Hematopoietic multipotent progenitor cell treated with erythropoietin and hydrocortisone succinate and interleukin-3 and kit ligand, for 8 days (in vitro differentiated cells): ENCODE measurements at places on chromosomes 6 and 20.

DNA sequence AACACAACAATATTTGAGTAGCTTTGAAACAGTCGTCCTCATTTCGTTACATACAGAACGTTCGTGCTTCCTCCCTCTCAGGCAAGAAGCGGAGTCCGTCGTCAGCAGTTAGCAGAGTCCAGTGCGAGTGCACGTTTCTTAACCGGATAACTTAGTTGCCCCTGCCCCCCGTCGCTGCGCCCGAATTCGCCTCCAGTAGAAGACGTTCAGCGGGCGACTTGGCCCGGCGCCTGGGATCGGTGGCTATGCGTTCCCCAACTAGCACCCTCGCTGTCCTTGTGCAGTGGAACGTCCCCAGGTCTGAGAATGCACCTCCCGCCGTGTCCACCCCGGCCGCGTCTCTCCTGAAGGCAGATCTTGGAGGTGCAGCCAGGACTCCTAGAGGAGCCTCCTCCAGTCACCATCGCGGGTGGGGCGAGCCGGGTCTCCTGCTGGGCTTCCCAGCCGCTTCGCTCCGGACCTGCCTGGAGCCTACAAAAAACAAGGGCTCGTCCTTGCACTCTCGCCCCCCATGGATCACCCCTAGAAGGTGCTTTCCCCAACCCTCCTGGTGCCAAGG is 910 bp upstream of the PCSK2 start:
- no peak for DNase-seq

DNA sequence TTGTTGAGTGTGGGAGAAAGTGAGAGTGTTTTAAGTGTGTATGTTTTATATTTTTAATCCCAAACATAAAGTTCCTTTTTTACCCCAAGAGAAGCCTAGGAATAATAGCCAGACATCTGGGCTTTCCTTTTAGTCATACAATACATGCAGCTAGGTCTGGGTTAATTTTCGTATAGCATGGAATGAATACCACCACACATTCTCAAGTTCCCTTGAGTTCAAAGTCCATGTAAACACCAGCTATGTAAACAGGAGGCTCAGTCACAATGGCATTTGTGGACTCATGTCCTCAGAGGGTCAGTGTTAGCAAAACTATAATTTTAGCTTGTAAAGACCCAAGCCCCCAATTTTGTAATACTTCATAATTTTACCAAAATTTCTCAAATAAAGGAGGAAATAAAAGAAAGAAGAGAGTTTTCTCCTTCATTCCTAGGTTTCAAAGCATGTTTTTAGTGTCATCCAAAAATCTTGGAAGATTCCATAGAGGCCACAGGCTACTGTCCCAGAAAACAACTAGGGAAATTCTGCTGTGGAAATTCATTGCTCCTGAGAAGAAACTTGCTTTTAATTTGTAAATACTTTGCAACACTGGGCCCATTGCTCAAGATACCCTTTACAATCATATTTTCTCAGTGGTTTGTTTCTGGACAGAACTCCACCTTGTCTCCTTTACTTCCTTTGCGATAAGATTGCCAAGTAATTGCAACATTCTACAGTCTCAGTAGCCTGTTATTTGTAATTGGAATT is 671.2 kb downstream of the COL12A1 start:
- no peak for DNase-seq

GRCh38 chr6:384898-385297 is 6.7 kb upstream of the IRF4 start:
- no peak for DNase-seq

GRCh38 chr20:15256676-15257568 is 919.5 kb upstream of the FLRT3 start:
- no peak for DNase-seq

GRCh38 chr20:61072398-61072797 is 179.7 kb upstream of the CDH4 start:
- DNase-seq = no peak

- no peak for DNase-seq
Measured at GRCh38 chr20:58718121-58718563, 25.5 kb downstream of the NPEPL1 start.
